ENCODE measurements at places on chromosomes 5 and 9.

GRCh38 chr5:155591273-155591672 is 577.7 kb downstream of the KIF4B start:
- no peak for DNase-seq

DNA sequence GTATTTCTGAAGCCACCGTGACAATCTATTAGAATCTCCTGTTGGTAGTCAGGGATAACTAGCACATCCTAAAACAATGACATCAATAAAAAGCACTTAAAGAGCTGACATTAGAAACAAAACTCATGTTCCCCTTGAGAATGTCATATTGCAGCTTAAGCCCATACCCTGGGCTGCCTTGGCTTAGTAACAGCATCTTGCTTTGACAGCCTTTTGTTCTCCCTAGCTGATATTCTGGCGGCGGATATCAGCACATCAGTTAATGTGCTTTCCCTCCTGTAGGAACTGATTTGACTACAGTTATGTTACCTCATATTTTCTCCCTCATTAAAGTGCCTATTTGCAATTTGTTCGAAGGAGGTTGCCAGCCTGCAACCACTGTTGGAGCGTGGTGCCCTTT is 214.1 kb downstream of the CD180 start:
- DNase-seq = no peak

DNA sequence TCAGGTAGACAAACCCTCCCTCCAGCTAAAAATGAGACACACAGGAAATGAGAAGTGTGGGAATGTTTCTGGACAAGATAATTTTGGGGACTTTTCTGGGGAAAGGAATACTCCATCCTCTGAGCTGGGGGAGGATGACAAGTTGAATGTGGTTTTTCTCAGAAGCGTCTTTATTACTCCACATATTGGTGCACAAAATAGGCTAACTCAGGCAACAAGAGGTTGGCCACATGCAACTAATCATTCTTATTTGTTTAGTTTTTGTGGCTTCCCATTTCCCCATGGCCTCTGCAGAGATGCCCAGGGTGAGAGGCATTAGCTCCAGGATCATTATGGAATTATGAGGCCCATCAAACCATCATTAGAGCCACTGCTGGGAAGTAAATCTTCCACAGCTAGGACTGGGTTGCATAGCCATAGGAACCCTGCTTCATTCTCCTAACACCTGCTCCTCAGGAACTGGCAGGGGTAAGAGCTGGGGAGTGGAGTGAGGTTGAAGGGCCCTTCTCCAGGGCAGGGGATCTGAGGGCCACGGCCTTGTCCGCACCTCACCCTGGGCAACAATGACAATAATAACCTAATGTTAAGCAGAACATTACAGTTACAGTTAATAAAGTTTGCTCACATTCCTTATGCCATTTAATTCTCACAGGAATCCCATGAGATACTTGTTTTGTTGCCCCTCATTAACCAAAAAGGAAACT is 9.3 kb upstream of the SIL1 start:
- DNase-seq = no peak

- DNase-seq = no peak
Observed at GRCh38 chr5:134649163-134649835, 714 bp downstream of the SEC24A start.

GRCh38 chr5:14937254-14937653 is 65.7 kb upstream of the ANKH start:
- DNase-seq = no peak

DNA sequence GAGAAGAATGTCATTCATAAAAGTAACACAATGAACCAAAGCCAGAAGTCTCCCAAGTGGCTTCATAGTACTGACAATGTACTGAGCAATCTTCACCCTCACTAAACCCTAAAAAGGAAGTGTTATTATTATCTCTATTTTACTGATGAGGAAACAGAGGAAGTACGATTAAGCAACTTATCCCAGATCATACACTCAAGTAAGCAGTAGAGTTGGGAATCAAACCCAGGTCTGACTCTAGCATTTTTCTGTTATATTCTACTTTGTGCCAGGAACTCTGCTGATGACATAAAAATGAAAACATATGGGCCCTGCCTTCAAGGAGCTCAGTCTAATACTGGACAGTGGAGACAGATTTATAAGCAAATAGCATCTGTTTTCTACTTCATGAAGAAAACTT is 109.2 kb downstream of the RAPGEF6 start:
- DNase-seq = no peak

GRCh38 chr5:34022121-34022705 is 14.4 kb upstream of the AMACR start:
- no peak for DNase-seq

DNA sequence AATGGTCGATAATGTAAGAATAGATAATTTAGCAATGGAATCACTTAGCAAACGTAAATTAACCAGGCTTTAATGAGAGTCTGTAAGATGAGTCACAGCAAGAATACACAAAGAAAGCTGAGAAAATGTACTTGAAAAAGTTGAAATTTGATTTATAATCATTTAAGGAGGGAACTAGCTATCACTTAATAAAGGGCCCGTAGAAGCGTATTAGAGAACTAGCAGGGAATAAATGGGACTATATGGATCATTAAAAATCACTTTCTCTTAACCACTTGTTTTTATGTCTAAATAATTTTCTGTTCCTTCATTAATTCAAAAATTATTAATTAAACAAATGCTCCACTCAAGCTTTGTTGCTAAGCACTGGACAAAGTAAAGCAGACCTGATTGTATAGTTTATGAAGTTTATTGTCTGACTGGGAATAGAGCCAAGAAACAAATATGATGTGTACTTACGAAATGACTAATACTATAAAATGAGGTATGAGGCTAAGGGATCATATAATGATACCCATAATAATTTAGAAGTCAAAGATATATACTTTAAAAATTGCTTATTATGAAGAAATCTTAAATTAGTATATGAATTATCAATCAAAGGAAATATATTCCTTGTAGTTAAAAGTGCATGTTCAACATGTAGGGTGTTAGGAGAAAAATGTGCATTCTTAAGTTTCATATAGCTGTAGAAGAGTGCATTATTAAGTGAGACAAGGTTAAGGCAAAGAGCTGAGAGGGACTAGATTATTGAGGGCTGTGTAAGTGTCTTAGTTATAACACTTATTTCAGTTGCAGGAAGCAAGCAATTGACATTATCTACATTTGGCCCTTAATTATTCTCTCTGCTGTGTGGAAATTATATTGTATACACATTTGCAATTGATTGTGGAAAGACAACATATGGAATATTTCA is 196.8 kb downstream of the PRDM9 start:
- DNase-seq = no peak

- DNase-seq = no peak
Observed at GRCh38 chr5:38463634-38464521, 92.6 kb downstream of the LIFR start.

DNA sequence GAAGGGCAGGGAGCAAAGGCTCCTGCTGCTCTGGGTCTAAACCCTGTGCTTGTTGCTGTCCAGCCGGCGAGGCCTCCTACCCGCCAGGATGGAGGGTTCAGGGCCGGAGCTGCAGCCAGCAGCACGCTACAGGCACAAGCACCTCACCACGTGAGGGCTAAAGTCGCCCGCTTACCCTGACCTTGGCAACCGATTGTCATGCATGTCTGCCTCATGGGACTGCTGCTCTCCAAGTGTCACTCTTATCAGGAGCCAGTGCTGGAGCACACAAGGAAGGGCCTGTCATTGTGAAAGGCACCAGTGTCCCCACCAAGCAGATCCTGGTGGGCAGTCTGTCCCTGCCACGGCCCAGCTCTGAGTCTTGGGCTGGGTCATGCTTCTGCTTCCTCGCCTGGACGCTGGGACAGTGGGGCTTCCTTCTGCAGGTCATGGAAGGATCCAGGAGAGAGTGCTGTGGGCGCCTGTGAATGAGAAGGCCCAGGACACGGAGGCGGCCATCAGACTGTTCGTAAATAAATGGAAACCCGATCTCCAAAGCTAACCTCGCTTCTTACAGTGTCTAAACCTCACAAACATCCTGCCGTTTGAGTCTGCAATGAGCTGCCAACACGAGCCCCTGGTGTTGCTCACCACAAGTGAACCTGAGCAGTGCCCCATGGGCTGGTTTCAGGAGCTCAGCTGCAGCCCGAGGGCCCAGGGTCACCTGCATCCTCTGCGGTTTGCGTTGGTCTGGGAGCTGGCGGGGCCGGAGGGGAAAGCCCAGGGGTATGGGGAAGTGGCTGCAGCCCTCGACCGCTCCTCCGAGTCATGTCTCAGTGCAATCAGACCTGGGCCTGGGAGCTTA is 58.2 kb upstream of the RXRA start:
- no peak for DNase-seq

DNA sequence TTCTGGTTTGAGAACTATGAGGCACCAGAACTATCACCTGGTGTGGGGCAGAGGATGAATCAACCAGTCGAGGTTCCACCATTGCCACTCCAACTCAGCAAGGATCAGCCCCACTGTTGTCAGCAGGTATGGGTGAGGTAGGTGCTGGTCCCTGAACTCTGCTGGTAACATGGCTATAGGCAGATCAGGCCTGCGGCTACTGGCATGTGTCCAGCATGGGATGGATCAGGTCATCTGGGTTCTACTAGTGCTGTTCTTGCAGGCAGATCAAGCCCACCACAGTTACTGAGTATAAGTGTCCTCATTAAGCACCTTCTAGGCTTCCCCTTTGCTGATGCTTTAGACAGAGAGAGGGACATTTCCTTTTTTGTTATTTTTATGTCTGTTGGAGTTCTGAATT is 71.7 kb downstream of the GABRA6 start:
- no peak for DNase-seq

- DNase-seq = no peak
Observed at GRCh38 chr9:92771309-92771708, 6.7 kb upstream of the BICD2 start.

DNA sequence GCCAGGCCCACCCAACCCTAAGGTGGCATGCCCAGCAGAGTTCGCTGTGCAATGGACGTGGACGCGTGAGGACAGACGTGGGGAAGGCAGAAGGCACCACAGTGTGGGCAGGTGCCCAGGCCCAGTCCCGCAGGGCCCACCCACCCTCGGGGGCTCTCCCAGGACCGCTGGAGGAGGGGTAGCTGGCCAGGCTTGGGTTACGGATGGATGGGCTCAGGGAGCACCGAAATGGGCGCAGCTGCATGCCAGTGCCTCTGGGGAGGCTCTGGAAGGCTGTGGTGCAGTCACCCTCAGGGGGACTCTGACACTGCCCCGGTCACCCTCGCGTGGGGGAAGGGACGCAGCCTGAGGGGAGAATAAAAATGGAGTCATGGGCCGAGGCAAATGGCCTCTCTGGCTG is 9.6 kb upstream of the GPSM1 start:
- no peak for DNase-seq
